Pancreas (tissue), 10 donors: ENCODE measurements at places on chromosomes 7 and 10. TPM values are rescaled to one million over a fixed set of nuclear protein-coding genes. Genes with fewer than 3 reads are reported as not detected.

NPFFR1 gene
- total RNA-seq = not detected

GRCh38 chr7:8197994-8198698 lies 63.8 kb downstream of the ICA1 start:
- no peak for DNase-seq

DNA sequence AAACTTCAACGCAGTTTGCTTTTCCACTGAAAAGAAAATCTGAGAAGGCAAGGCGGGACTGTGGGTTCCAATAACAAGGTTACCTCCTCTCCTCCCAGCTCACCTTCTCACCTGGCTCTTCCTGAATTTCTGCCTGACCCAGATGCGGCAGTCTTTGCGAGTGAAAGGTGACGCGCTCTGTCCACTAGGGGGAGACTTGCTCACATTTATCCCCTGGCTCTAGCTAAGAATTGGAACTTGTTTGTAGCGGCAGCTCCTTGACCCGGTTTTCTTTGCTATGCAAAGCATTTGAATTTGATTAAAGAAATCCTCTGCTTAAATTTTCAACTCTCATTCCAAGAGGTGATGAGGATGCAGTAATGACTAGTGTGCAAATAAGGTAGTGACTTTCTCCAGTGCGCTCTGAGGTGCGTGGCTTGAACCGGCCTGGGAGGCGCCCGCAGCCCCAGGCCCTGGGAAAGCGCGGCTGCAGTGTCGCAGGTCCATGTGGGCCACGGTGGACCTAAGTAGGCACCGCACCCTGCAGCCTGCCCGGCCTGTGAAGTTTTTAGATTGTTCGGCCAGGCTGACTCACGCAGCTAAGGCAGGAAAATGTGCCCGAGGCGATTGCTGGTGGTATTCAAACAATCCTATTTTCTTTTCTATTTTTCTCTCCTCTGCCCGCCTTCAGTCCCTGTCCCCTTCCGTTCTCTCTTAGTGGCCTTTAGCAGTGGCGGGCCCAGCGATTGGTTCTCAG lies 336.9 kb upstream of the NPSR1 start:
- DNase-seq = peak; percentile 69

- DNase-seq = peak; percentile 60
These were observed at the start of gene ADCK2 for GRCh38 chr7:140672382-140673062. Gene ADCK2 (plus strand): TSS chr7:140672945. CDS start chr7:140673331, 386 bp downstream.

PPP1R3A gene
- total RNA-seq = not detected

DNA sequence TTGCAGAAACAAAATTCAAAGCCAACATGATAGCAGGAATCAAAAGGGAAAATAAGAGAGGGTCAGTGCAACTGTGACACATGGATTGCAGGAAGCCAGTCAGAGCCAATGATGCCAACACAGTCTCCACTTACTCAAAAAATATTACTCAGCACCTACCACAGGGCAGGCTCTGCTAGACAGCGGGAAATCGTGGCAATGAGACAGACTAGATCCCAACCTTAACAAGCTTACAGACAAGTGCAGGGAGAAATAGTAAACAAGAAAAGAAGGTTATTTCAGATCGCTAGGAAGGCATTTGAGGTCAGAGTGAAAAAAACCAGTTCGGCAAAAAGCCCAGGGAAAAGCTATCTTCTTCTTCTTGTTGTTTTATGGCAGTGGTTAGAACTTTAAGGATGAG lies 45.2 kb upstream of the NPFFR1 start:
- DNase-seq = no peak

- DNase-seq = no peak
These were observed 20.7 kb upstream of the GRID1 start for GRCh38 chr10:86387178-86387794.
